ENCODE measurements at places on chromosomes 4 and X.

DNA sequence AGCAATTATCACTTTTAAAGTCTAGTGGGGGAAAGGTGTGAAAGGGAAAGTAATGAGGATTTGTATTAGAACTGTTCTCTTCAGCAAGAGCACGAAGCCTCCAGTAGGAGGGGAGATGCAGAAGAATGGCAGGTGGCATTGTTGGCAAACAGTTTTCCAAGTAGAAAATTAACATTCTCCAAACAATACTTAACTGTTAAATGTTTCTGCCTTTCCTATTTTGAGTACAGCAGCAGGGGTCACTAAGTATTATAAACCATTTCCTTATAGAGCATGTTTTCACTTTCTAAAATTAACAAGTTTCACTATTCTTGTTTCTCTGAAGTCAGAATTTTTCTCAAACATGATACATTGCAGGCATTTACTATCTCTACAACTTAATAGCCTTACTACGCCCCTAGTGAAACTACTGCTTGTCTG, 58.7 kb downstream of the LEF1 start:
- DNase-seq, result no peak

DNA sequence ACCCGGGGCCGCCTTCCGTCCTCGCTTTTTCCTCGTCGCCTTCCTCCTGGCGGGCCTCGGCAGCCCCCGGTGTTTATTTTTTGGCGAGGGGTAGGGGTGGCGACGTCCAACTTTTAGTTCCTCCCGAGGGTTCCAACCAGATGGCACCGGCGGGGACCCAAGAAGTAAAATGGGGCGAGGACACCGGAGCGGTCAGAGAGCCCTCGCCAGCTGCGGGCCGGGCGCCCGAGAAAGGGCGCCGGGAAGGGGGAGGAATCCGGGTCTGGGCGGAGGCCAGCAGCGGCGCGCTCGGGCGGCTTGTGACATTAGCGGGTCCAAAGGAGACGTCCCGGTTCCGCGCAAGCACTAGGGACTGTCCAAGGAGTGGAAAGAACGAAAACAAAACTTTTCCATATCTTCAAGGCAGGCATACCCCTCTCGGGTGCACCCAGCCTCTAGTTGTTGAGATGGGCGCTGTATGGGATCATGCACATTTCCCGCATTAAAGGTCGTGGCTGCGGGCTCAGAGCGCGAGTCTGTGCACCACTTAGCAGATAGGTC, 691 bp upstream of the USP46 start:
- DNase-seq, result no peak

- DNase-seq, result no peak
Observed at GRCh38 chr4:152171556-152171955, 364.3 kb downstream of the FBXW7 start.

- no peak for DNase-seq
Observed at GRCh38 chrX:10152086-10152485, 4.7 kb upstream of the CLCN4 start.

GRCh38 chrX:133555782-133556458, 140.6 kb upstream of the GPC4 start:
- DNase-seq, result no peak

GRCh38 chr4:25457053-25457715, 80.1 kb downstream of the ANAPC4 start:
- DNase-seq, result peak; percentile 52

DNA sequence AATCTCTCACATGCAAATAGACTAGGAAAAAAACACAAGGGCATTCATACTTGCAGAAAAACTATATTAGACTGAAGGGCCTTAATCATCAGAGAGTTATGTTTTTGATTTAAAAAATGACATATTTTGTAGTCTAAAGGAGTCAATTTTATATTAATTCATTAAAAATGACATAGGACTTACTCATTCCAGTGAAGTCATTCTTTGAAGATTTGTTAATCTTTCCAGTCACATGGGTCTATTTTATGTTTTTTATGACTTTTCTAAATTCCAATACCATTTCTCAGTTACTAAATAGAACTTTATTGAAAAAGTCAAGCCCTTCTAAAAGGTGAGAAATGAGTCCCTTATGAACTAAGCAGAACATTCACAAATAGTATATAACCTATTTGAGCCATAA, 743.8 kb upstream of the INTU start:
- DNase-seq, result peak; percentile 23

DNA sequence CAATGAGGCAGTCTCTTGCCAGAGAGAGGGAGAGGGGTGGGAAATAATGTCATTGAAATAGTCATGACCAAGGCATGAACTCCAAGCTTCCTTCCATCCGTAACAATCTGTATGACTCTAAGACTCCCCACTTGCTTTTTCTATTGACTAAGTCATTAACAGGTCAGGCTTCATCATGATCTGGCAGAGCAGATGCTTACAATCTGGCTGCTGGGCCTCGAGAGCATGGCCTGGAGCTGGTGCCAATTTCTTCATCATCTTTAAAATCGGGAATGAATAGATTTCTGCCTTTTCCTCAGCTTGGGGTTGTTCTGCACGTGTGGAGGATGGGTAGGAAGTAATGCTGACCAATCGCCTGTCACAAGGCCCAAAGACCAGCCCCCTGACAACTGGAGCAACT, 280.6 kb upstream of the CLNK start:
- no peak for DNase-seq

GRCh38 chrX:9770319-9770718, 4.7 kb upstream of the GPR143 start:
- DNase-seq, result no peak

DNA sequence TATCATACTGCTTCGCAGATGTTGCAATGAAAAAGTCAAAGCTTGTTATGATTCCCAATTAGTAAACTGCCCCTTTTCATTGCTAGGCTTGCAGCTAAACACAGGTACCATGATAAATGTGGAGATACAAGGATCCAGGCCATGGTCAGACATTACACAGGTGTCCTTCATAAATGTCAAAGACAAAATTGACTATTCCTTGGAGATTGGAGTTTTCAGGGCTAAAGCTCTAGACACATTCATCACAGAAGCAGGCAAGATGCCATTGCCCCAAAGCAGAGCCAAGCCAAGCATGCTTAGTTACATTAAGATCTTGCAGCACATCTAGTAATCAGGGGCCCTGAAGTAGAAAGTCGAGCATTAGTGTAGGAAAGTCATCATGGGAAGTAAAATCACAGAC, 111.3 kb upstream of the INTU start:
- DNase-seq, result no peak

DNA sequence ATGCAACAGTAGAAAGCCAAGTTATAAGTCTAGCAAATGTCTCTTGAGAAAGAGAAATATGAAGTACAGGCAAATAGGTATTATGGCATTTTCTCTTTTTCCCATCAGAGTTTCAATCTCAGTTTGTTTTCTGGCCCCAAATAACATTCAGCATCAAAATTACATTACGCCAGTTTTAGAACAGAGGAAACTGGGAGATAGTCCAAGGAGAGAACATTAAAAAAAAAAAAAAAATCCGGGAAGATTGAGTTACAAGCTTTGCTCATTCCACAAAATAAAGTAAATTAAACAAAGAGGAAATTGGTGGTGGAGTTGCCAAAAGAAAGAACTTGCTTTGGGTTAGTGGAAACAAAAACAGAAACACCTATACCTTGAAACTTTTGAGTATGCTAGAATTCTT, 50.4 kb upstream of the IL13RA2 start:
- DNase-seq, result no peak

GRCh38 chr4:102836596-102836995, 9.2 kb upstream of the UBE2D3 start:
- no peak for DNase-seq

DNA sequence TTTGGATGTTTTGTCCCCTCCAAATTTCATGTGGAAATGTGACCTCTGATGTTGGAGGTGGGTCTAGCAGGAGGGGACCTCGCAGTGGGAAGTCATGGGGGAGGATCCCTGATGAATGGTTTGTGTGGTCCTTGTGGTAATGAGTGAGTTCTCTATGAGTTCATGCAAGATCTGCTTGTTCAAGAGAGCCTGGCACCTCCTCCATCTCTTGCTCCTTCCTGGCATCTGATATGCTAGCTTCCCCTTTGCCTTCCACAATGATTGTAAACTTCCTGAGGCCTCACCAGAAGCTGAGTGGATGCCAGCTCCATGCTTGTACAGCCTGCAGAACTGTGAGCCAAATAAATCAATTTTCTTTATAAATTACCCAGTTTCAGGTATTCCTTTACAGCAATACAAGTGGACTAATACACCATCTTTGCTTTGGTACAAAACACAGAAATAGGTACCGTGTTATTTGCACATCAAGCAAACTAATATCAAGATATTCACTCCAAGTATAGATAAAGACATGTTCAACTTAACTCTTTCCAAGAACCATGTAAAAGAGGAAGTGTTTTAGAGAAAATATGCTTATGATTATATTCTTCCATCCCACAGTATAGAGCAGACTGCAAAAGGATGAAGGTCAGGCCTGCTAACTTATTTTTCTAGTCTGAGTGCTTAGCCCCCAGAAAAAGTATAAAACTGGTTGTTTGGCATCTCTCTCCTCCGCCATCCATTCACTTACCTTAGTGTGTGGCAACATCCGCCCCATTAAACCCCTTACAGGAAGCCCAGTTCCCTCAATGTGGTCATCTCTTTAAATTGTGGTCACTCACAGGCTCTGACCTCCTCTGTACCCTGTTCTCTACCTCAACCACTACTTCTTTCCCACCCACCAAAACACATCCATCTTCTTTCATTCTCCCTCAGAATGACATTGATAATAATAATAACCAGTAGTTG, 6.7 kb downstream of the ARAP2 start:
- DNase-seq, result no peak

- DNase-seq, result no peak
Observed at GRCh38 chr4:27084685-27085361, 224.2 kb downstream of the STIM2 start.

DNA sequence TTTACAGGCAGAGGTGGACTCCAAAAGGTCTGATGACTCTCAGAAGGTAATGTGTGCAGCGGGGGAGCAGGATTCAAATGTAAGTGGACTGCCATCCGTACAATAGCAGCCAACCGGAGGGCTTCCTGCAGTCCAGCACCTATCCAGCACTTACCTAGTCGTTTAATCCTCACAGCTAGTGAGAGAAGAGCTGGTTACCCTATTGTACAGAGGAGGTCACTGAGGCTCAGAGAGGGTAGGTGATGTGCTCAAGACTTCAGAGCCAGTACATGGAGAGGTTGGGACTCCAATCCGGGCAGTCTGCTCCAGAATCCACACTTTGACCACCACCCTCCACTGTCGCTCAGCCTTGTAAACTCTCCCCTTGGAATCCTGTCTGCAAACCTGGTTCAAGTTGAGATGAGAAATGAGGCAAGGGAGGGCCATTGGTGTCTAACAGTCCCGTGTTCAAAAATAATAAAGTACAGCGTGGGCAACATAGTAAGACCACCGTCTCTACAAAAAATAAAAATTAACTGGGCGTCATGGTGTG, 22.5 kb upstream of the JAKMIP1 start:
- DNase-seq, result no peak
